ENCODE measurements at places on chromosomes 2 and 18. TPM values are rescaled to one million over a fixed set of nuclear protein-coding genes. Genes with fewer than 3 reads are reported as not detected.
A peak's percentile ranks its signal among the peaks of the same experiment; 100 is the strongest.

GRCh38 chr2:11488809-11489208, 22.8 kb upstream of the E2F6 start:
- no peak for DNase-seq

ADCY3 gene
- total RNA-seq: 76.2 TPM

MGAT4A gene
- total RNA-seq: 35.8 TPM

GRCh38 chr2:52465287-52465686, 1302.3 kb upstream of the CHAC2 start:
- no peak for DNase-seq

GRCh38 chr2:74777161-74777900, 56.6 kb upstream of the HK2 start:
- no peak for DNase-seq

POTEE gene
- total RNA-seq: 1.4 TPM

ALPI gene
- not detected for total RNA-seq

- DNase-seq: no peak
Measured at GRCh38 chr2:20212459-20212870, 12.5 kb downstream of the SDC1 start.

DNA sequence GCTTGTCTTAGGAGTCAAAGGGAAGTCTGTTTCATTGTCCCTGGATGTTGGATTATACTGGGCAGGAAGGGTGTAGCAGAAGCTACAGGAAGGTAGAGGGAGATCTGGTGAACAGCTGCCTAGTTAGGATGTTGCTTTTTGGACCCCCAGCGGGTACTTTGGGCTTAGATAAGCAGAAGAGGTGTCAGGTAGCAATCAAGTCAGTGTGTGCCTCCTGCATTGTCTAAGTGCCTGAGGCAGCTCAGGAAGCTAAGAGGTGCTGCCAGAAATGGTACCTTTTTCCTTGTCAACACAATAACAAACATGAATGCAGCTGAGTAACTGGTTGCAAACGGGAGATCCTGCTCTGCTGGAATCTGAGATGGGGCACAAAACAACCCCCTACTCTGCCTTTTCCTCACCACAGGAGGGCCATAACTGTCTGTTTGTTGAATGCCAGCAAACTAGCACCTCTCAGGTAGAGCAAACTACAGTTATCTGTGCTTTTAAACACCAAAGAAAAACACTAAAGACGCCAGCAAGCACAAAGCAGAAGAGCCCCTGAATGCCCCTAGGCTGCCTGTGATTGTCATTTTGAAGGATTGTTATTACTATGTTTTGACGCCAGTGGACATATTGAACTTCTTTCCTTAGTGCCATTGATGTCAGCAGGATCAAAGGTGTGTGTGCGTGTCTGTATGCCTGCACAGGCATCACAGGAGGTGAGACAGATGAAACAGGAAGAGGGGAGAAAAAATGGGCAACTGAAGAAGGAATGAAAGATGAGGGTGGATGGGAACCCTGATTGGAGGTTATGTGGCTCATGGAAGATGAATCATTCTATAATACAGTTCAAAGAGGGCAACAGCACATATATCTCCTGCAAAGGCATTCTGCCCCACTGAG, 151.4 kb downstream of the ETAA1 start:
- DNase-seq: no peak

DNA sequence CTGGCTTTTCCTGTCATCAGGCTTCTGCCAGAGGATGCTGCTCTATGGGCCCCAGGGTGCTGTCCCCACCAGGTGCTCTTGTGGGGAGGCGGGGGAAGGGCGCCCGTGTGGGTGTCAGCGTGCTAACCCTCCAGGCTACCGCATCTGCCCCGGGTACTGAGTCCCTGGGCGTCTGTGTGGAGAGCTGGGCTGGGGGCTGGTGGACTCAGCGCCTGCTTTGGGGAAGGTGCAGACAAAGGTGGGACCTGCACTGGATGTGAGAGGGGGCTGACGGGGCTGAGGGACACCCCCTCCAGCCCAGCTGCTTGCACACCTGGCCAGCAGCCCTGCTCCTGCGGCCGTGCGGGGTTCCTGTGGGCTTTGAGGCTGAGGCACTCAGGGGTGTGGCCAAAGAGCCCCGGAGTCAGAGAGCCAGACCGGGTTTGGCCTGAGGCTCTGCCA, 120.7 kb upstream of the PXDN start:
- DNase-seq: peak; percentile 32

All from glutamatergic neuron (in vitro differentiated cells).